ENCODE measurements at places on chromosomes 16 and 17.

DNA sequence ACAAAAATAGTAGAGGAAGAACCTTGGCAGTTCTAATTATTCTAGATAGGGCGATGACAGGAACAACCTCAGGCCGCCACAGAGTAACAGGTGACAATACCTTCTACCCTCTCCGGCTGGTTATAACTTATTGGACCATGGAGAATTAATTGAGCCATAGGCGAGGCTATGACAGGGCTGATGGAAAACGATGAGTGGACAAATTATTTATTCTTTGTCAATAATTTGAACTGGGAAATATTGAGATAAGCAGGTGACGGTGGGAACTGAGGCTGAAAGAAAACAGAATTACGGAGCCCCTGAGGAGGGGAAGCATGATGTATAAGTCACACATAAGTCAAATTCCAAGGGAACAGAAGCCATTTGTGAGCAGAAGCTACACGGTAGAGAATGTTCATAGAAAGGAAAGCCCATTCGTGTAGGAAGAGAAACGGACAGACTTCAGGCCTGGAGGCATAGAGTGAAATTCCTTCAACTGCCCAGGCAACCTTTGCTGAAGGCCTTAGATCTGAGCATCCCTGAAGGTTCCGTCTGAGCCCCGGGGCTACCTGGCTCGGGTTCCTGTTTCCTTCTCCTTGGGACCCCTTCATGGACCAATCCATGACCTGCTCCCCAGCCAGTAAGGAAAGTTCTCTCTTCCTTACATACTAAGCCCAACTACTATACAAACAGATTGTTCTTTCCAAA lies 158.1 kb downstream of the MAP2K4 start:
- no peak for DNase-seq

- DNase-seq, result no peak
These were observed 606 bp downstream of the ABCA10 start for GRCh38 chr17:69228018-69228417.

GRCh38 chr17:79941088-79942010 lies 94.3 kb downstream of the TBC1D16 start:
- DNase-seq, result no peak

GRCh38 chr16:1050516-1050915 lies 22.0 kb upstream of the SSTR5 start:
- no peak for DNase-seq

GRCh38 chr16:22402191-22402590 lies 27.8 kb upstream of the CDR2 start:
- DNase-seq, result no peak

DNA sequence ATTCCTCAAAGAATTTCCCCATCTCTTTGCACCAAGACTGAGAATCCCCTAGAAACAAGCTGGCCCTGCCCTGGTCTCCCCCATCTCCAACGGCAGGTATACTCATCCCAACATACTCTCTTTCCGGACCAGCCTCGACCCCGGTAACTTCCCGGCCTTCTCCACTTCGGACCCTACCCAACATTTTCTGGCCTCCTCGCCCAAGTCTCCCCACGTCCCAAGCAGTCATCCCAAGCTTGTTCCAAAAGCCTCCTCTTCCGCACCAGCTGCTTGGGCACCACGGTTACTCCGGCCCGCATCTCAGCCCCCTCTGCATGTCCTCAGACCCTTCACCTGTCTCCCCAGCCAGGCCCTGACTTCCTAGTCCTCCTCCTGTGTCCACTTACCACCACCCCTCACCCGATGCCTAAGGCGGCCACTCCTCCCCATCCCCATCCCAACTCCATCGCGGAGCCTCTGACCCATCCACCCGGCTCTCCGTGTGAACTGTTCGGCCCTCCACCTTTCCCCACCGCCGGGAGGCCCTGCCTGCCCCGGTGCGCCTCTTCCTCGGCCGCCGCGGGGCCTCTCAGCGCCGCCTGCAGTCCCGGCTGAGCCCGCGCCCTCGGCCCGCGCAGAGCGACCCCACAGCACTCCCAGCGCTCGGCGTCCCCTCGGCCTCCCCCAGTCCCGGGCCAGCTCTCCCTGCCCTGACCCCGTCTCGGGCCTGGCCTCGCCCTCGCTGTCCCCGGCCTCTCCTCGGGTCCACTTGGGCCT lies 994 bp downstream of the PITPNA start:
- DNase-seq, result no peak

GRCh38 chr17:60640503-60640902 lies 37.1 kb upstream of the BCAS3 start:
- DNase-seq, result no peak

DNA sequence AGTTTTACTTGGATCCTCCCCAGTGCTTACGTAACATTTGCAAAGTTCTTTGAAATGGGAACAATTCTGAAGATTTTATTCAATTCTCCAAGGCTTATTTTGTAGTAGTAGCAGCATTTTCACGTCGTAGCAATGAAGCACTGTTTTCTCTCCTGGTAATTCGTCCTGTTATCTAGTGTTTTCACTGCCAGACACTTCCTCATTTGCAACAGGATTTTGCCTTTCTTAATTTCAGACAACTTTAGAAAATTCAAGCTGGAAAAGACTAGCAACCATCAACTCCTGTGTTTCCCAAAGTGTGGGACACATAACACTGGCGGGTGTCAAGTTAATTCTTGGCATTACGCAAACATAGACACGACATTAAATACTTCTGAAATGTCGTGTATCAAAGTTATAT lies 131.6 kb downstream of the CHD9NB start:
- DNase-seq, result no peak

DNA sequence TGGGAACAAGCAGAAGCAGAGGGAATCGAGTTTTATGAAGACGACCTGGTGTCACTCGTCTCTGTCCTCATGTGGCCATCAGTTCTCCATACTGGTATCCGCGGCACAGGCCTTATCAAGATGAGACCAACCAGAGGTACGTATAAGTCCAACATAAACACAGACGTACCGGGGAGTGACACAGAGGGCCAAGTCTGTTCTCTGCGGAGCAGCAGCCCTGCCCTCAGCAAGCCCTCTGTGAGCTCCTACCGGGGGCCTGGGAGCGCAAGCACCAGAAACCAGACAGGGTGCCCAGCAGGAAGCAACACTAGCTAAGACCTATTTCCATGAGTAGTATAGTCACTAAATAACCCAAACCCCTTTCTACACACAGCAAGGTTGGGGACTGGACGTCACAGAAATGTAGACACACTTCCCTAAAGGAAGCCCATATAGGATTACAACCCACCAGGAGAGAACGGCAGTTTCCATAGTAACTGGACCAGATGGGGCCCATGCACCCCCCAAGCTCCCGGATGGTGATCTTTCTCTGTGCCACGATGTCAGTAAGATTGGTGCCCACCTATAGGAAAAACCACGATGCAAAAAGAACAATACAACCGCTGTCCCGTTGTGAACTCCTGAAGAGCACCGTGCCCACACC lies 911 bp downstream of the ARL16 start:
- no peak for DNase-seq

GRCh38 chr16:59886021-59886420 lies 1151.9 kb upstream of the GOT2 start:
- DNase-seq, result no peak

GRCh38 chr17:33667052-33667509 lies 374.0 kb upstream of the ASIC2 start:
- no peak for DNase-seq

GRCh38 chr17:81049372-81049911 lies 14.5 kb downstream of the BAIAP2 start:
- no peak for DNase-seq

GRCh38 chr17:4898927-4899326 lies 409 bp upstream of the C17orf107 start:
- DNase-seq, result no peak

GRCh38 chr16:57825298-57826044 lies 23.2 kb upstream of the KIFC3 start:
- no peak for DNase-seq

GRCh38 chr17:65978871-65979270 lies 213.1 kb downstream of the CEP112 start:
- peak; percentile 26 for DNase-seq

GRCh38 chr17:20825539-20825938 lies 217.3 kb downstream of the USP22 start:
- no peak for DNase-seq

- DNase-seq, result no peak
These were observed 10.7 kb upstream of the LCAT start for GRCh38 chr16:67954421-67955196.

- no peak for DNase-seq
These were observed 54.6 kb downstream of the PRKCA start for GRCh38 chr17:66357037-66357436.

GRCh38 chr16:69017036-69017783 lies 88.2 kb upstream of the HAS3 start:
- DNase-seq, result no peak

GRCh38 chr16:68994324-68994723 lies 111.1 kb upstream of the HAS3 start:
- no peak for DNase-seq

DNA sequence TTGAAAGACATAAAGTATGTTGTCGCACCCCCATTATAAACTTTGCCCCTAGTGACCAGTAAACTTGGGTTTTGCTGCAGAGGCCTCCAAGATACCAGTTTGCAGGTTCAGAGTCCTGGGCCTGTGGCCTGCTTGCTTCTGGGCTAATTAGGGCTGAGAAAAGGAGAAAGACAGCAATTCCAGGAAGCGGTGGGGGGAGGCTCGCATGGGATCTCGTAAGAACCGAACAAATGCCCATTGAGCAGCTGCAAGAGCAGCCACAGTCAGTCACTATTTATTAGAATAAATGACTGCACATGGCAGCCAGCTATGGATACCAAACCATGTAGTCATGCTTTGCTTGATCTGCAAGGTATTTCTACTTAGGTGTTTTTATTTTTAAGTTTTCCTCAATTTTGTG lies 4.9 kb downstream of the SHISA9 start:
- DNase-seq, result no peak

GRCh38 chr16:47029724-47030123 lies 56.2 kb upstream of the DNAJA2 start:
- DNase-seq, result no peak

DNA sequence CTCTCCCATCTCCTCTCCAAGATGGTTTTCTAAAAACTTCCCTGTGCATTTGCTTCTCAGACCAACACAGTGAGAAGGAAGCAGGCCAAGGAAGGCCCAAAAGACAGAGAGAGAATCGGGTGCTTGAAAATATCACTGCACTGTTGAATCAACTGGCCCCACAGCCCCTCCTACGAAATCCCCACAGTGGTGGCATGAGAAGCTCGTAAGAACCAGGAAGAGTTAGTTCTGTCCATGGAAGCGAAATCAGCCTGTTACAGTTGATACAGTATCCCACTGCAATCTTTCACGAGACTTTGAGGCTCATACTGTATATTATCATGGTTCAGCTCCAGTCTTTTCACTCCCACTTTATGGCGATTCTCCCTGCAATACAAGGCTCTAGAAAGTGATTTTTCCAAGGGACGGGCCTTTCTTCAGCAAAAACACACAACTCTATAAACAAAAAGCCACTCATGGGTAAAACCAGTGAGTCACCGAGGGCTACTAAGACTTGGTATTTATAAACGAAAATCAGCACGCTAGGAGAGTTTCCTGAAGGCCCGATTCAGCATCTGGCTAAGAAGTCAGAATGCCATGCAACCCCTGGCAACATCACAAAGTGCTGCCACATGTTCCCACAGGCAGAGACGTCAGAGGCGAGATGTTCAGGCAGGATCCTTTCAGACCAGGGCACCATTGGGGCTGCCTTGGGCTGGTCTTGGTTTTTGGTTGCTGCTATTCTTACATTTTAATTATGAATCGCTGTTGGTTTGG lies 185.7 kb downstream of the IRX5 start:
- peak; percentile 20 for DNase-seq

GRCh38 chr17:21513012-21513570 lies 136.9 kb downstream of the KCNJ12 start:
- peak; percentile 20 for DNase-seq

DNA sequence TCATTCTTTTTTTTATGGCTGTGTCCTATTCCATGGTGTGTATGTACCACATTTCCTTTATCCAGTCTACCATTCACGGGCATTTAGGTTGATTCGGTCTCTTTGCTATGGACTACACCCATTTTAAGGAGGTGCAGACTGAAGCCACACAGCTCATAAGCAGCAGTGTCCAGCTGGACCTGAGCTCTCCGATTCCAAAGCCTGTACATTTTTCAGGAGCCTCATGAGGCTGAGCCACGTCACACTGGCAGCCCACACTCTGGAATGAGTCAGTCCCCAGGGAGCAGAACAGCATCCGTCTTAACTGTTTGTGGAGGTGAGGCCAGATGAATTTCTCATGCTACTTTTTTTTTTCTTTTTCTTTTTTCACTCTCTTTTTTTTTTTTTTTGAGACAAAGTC lies 116.1 kb downstream of the C16orf95 start:
- peak; percentile 95 for DNase-seq

GRCh38 chr17:17403065-17403464 lies 73.7 kb upstream of the MED9 start:
- no peak for DNase-seq

- DNase-seq, result no peak
These were observed 10.0 kb downstream of the CEP295NL start for GRCh38 chr17:78892936-78893379.

DNA sequence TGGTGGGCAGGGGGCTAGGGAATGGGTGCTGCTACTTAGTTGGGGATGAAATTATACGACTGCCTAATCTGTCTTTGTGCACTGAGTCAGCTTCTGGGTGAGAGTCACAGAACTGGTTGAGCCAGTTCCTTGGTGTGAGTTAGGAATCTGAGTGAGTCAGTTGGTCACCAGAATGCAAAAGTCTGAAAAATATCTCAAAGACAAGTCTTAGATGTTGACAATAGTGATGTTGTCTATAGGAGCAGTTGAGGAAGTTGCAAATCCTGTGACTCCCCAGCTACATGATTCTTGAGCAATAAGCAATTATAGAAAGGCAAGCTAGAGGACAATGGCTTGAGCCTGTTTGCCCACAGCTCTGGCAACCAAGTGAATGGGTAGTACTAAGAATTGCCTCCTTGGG lies 399.2 kb downstream of the CNTNAP4 start:
- DNase-seq, result no peak

GRCh38 chr16:72856797-72857196 lies 191.1 kb downstream of the ZFHX3 start:
- no peak for DNase-seq

GRCh38 chr17:7144213-7144612 lies 29.6 kb upstream of the ASGR2 start:
- no peak for DNase-seq

- DNase-seq, result no peak
These were observed 28.5 kb upstream of the SHCBP1 start for GRCh38 chr16:46649588-46650253.

GRCh38 chr16:53971616-53972015 lies 267.7 kb downstream of the FTO start:
- no peak for DNase-seq

- DNase-seq, result no peak
These were observed 54.3 kb downstream of the WNT3 start for GRCh38 chr17:46764000-46764708.

- peak; percentile 75 for DNase-seq
These were observed 3.9 kb downstream of the CDH11 start for GRCh38 chr16:65117811-65118448.
